Heart right ventricle (tissue), 16 donors: ENCODE measurements at places on chromosomes 7 and 10. TPM values are rescaled to one million over a fixed set of nuclear protein-coding genes. Genes with fewer than 3 reads are reported as not detected.

Gene CAMK1D
- total RNA-seq: 2.7 TPM

Gene TMEM196
- total RNA-seq: not detected

Gene TCERG1L
- not detected for total RNA-seq

Gene ETV1
- 35.7 TPM for total RNA-seq

Gene SPAM1
- total RNA-seq: not detected

Gene PDK4
- 1,526 TPM for total RNA-seq

Gene TUBAL3
- total RNA-seq: not detected

Gene SGCE
- total RNA-seq: 19.6 TPM

Gene CDH23
- 3.7 TPM for total RNA-seq

Gene MYPN
- 86.5 TPM for total RNA-seq

Gene NKX1-2
- not detected for total RNA-seq

Gene BBIP1
- 30.7 TPM for total RNA-seq

Gene CTBP2
- total RNA-seq: 25.0 TPM

Gene HYAL4
- total RNA-seq: not detected

Gene HOXA11
- not detected for total RNA-seq

Gene INHBA
- 0.51 TPM for total RNA-seq

Gene GSTO2
- 1.1 TPM for total RNA-seq

Gene LRRC72
- not detected for total RNA-seq

Gene FXYD4
- not detected for total RNA-seq

Gene ASZ1
- not detected for total RNA-seq

Gene GAD2
- not detected for total RNA-seq

Gene DYDC2
- total RNA-seq: not detected

Gene LBX1
- not detected for total RNA-seq
